Cortex of kidney (tissue), 1 donor: ENCODE measurements at places on chromosomes 6 and 20.

DNA sequence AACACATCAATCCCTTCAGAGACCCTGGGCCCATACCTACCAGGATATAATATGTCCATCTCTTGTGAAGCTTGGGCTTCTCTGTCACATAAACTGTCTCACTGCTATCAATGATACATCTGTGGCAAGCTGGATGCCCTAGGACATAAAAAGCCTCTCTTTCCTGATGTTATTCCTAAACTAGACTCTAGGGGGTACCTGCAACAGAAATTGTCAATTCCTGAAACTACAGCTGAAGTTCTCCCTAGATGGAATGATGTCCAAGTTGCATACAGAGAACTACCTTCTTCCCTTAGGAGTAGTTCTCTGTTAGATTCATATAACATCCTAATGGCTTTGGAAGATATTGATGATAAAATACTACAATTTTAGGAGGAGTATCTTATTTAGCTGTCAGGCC lies 35.8 kb downstream of the TBX18 start:
- DNase-seq, result no peak

DNA sequence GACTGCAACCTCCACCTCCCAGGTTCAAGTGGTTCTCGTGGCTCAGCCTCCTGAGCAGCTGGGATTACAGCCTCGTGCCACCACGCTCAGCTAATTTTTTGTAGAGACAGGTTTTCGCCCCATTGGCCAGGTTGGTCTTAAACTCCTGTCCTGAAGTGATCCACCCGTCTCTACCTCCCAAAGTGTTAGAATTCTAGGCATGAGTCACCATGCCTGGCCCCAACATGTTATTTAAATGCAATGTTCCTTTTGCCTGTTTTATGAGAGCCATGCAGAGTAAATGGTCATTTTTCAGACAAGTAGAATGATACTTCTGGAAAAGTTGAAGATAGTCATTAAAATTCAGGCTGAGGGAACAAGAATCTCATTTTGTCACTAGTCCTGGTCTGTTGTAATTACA lies 43.8 kb upstream of the RPS6KA2 start:
- no peak for DNase-seq

- DNase-seq, result no peak
These were observed 82.9 kb upstream of the MARCKS start for GRCh38 chr6:113774127-113774825.

DNA sequence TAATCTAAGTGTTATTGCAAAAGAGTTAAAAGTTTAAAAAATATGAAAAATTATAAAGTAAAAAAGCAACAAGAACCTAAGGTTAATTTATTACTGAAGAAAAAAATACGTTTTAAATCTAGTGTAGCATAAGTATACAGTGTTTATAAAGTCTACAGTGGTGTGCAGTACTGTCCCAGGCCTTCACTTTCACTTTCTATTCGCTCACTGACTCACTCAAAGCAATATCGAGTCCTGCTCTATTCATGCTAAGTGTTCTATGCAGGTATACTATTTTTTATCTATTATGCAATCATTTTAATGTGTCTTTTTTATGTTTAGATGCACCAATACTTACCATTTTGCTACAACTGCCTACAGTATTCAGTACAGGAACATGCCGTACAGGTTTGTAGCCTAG lies 113.0 kb downstream of the MANEA start:
- no peak for DNase-seq

DNA sequence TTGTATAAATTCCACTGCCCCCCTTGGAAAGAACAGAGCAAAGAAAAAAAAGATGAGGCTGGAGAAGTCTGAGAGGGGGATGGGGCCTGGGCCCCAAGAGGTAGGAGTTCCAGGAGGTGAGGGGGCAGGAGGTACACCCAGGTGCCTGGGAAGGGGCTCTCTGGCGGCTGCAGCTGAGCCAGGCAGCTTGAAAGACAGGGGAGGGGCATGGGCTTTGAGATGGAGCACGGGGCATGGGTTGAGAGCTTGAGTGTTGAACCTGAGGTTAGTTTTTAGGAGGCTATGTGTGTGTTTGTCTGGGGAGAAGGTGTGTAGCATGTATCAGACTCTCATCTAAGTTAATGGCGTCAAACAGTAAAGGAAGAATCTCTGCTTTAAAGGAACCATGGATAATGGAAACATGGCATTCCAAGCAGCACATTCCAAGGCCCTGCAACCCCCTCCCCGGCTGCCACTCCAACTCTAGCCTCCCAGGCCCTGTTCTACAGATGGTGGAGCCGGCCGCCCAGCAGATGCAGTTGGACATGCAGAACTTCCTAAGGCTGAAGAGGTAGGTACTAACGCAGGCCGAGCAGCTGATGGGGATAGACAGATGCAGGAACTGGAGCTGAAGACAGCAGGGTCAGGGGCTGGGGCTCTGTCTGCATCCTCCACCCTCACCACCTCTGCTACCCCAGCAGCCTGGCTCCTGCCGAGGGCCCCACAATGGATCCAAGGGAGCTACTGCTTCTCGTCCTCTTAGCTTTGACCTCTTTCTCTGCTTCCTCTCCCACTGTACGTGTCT lies 42.1 kb downstream of the MDFI start:
- DNase-seq, result no peak

DNA sequence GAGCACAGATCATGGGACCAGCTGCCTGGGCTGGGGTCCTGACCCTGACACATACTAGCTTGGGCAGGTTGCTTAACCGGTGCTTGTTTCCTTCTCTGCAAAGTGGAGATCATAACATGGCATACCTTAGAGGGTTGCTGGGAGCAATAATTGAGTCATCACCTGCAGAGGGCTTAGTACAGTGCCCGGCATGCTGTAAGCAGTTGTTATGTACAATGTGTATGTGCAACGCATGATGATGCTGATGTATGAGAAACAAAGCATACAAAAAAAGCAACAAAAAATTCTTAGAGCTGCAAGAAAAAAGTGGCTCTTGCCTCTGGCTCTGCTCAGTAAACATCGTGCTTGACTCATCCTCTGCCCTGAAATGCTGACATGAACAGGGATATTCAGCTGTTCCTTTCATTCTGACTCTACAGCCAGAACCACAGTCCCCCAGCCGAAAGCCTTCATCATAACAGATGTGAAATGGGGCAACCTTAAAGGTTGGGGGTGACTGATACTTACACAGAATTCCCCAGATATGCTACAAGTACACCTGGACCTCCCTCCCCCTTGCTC lies 91.7 kb downstream of the CLIC5 start:
- no peak for DNase-seq

DNA sequence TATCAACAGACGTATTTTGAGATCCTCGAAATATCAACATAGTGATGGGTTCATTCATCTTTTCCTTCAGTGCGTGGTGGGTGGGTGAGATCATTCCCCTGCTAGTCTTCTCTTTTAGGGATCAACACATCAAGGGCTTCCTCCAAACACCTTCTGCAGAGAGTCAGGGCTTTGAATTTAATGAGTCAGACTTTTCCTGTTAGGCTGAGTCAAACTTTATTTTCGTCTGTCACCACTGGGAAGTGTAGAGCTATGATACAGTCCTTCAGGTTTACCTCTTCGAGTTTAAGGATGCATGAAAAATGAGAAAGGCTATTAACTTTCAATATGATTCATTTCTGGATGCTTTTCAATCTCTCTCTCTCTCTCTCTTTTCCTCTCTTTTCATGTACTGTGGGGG lies 189.1 kb downstream of the BMP2 start:
- no peak for DNase-seq

DNA sequence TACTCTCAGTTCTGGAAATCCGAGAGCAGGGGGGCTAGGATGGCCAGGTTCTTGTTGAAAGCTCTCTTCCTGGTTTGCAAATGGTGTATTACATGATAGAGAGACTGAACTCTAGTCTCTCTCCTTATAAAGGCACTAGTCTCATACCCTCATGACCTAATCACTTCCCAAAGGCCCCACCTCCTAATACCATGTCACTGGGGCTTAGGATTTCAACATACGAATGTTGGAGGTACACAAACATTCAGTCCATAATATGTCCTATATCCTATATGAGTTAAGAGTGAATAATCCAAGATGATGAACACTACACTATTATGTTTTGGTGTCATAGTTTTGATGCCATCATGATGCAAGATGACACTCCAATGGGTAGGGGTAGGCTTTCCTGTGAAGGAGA lies 20.0 kb upstream of the TXLNB start:
- DNase-seq, result no peak
